ENCODE measurements at places on chromosomes 12 and 14.

- no peak for DNase-seq
Measured at GRCh38 chr14:28762303-28762954, 4.2 kb upstream of the FOXG1 start.

DNA sequence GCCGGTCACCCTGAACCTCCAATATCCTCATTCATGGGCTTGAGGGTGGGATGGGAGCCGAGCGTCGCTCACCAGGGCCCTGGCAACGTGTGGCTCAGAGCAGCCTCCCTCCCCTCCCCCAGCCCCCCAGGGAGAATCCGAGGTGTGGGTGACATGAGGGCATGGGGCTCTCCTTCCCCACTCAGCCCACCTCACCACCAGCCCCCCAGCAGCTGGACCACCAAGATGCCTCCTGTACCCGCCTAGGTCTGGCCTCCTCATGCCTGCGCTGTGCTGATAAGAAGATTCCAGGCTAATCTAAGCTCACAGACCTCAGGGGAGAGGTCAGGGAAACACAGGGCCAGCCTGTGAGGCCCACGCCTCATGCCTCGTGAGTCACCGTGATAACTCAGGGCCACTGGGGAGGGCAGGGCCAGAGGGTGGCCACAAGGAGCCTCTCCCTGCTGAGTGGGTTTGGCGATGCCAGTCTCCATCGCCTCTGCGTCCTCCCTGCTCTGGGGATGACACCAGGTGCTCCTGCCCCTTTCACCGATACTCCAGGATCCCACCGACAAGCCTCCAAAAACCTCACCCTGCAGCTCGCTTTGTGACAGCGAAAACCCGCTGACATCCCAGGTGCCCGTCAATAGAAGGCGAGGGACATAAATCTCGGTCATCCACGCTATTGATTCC lies 56.9 kb downstream of the TESC start:
- DNase-seq, result no peak

- DNase-seq, result no peak
Measured at GRCh38 chr14:94884616-94885230, 114.8 kb upstream of the GSC start.

GRCh38 chr12:114342656-114343055 lies 63.3 kb downstream of the TBX5 start:
- no peak for DNase-seq

GRCh38 chr14:33369972-33370371 lies 431.3 kb downstream of the NPAS3 start:
- no peak for DNase-seq

- no peak for DNase-seq
Measured at GRCh38 chr12:62446754-62447452, 19.7 kb upstream of the MON2 start.

DNA sequence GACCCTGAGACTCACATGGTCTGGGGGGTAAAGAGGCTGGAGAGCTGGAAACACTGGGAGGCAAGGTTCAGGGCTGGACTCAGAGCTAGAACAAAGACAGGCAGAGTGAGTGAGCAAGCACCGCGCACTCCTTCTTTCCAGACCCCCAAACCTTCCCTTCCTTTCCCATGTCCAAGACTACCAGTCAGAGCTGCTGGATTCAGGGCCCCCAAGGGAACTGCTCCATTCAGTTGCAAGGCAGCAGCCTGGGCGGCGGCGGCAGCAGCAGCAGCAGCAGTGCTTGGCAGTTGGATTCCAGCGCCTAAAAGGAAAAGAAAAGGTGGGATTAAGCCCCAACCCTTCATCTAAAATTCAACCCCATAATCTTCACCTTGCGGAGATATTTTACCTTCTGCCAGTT lies 17.1 kb downstream of the RBM23 start:
- DNase-seq, result no peak

- DNase-seq, result peak; percentile 3
Measured at GRCh38 chr12:91326058-91327027, 143.7 kb upstream of the DCN start.

DNA sequence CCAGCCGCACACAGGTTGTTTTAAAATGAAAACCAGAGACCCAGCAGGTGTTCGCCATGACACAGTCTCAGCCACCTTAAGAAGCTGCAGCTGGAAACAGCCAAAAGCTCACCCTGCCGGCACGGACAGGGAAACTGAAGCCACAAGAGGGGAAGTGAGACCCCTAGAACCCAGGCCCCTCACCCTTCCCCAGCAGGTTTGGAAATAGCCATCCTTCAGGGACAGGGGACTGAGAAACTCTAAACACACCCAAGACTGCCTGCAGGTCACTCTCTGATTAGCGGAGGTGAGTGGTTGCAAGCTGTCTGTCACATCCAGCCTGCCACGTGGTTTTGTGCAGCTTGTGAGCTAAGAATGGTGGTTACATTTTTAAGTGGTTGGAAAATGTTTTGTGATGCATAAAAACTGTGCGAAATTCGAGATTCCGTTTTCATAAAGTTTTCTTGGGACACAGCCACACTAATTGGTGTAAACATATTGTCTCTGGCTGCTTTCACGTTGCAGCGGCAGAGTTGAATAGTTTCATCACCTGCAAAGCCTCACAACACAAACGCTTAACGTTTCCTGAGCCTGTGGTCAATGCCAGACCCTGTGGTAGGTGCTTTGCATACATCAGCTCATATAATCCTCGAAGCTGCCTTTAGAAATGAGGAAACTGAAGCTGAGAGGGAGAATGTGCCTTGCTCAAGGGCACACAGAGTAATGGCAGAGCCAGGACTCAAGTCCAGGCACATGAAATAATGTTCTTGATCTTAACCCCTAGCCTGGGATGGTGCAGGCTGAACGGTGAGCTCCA lies 1.7 kb upstream of the SELPLG start:
- peak; percentile 28 for DNase-seq

DNA sequence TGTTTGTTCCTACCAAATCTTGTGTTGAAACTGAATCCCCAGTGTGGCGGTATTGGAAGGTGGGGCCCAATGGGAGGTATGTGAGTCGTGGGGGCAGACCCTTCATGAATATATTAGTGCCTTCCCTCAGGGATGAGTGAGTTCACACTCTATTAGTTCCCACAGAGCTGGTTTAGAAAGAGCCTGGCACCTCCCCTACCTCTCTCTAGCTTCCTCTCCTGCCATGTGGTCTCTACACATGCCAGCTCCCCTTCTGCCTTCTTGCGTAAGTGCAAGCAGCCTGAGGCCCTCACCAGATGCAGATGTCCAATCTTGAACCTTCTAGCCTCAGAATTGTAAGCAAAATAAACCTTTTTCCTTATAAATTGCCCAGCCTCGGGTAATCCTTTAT lies 105.8 kb downstream of the SPTSSA start:
- no peak for DNase-seq

GRCh38 chr12:100956311-100956852 lies 161.8 kb downstream of the ANO4 start:
- DNase-seq, result no peak

DNA sequence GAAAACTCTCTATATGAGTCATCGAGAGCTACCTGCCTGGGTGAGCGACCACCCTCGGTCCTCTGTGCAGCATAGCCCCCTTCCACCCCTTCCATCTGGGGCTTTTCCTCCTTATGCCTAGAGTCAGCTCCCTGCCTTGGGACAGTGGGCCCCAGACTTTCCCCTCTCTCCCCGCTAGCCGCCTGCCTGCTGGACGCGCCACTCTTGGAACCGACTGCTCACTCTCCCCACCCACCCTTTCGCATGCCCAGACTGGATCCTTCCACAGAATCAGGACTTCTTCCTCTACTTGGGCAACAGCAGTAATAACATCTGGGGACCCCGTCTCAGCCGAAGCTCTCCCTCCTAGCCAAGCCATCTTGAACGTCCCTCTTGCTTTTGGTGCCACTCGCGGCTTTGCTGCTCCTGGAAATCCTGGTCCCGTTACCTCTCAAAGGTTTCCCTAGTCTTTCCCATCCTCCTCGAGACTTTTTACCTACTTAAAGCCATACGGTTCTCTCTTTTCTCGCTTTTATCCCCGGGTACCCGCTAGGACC lies 671 bp downstream of the ESYT1 start:
- peak; percentile 20 for DNase-seq

GRCh38 chr12:98465950-98466602 lies 49.3 kb upstream of the TMPO start:
- DNase-seq, result no peak

- DNase-seq, result no peak
Measured at GRCh38 chr12:57330992-57331391, 80.0 kb upstream of the STAC3 start.

DNA sequence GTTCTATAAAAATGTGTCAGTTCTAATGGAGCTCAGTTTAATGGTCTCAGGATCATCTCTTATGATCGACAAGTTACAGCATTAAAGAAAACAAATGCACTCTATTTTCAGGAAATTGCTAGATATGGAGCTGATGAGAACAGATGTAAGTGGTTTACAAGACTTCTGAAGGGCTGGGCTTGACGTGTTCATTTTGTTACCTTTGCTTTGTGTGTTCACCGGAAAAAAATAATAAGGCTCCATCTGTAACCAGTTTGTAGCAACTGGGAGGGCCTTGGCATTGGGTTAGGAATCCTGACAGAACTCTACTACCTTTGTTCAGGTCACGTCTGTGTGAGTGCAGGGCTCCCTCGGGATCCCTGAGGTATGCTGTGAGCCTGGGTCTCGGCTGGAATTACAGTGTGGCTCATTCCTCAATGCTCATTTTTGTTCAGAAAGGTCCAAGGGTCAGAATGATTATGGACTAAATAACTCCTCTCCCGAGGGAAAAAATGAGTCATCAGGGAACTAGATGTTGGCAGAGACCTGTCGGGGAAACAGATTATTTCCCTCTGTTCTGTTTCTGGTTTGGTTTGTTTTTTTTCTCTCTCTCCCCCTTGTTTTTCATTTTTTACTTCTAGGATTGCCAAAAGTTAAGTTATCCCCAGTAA lies 158.0 kb downstream of the SLC5A8 start:
- no peak for DNase-seq

DNA sequence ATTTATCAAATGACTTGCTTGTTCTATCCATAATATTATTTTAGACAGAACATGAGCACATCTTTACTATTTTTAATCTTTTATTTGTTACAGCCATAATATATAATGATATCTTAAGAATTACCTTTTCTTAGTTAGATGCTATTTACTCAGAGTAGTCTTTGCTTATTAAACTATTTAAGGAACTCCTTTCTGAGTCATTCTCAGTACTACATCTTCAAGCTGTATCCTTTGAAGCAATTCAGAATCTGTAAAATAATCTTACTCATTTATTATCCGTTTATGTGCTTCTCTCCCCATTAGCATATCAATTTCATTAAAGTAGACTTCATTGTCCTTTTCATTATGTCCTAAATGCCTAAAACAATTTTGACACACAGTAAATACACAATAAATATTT lies 240.4 kb upstream of the FAR2 start:
- DNase-seq, result no peak

DNA sequence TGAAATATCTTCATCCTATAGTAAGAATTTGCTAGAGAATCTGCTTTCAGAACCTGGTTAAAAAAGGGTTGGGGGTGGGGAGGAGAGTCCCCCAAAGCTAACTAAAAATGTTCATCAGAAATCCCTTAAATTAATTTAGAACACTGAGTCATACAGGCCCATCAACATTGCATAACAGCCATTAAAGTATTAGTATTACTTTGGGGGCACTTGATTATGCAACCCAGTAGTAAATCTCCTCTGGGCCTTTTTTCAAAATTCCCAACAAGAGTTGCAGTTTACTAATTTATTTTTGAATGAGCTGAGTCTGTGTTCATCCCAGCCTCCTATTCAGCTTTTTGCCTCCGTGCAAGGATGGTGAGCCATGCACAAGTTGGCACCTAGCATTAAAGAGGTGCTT lies 8.8 kb upstream of the SLC24A4 start:
- DNase-seq, result no peak

DNA sequence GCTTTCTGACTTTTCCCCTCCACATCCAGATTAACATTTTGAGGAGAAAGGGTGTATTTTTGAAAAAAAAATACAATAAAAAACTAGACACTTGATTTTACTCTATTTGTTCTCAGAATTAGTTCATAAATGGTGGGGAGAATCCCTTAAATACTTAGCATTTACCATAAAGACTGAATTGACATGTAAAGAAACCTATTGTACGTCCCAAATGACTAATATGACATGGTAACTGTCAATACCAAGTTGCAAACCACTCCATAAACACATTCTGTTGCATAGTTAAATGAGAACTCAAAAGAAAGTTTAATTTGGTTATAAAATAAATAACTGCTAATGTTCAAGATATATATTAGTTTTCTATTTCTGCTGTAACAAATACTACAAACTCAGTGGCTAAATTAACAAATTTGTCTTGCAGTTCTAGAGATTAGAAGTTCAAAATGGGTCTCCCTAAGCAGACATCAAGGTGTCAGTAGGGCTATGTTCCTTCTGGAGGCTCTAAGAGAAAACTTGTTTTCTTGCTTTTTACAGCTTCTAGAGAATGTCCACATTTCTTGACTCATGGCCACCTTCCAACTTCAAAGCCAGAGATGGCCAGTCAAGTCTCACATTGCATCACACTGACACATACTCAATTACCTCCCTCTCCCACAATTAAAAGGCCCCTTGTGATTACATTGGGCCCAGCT lies 16.0 kb downstream of the NELL2 start:
- no peak for DNase-seq

- DNase-seq, result no peak
Measured at GRCh38 chr14:95530473-95531276, 4.2 kb upstream of the GLRX5 start.

DNA sequence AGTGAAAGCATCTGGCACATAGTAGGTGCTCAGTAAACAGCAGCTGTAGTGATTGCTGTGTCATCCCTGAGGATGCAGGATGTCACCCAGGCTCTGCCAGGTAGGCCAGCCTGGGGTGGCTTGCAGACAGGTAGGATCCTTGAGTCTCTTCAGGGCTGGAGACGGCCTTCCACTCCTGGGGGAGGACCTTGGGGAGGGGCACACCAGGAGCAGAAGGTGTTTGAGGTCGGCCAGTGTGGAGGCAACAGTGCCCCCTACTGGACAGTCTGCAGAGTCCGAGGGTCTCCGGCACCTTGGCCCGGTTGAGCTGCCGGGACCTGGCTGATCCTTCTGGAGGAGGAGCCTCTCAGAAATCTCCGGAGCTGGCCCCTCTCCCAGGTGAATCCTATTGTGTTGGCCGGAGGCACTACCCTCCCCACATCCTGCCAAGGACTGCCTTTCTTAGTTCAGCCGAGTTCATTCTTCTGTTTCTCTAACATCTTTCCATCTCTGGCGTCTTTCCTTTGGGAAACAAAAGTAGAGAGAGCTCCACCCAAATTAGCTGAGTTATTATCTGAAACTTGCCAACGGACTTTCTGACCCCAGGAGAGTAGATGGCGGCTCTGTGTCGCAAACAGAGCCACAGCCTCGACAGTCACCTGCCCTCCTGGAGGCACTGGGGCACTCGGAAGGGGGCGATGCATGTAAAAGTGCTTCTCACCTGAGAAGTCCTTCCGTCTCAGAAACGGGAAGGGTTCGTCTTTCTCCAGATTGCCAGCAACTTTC lies 41.8 kb upstream of the CLMN start:
- DNase-seq, result peak; percentile 35

DNA sequence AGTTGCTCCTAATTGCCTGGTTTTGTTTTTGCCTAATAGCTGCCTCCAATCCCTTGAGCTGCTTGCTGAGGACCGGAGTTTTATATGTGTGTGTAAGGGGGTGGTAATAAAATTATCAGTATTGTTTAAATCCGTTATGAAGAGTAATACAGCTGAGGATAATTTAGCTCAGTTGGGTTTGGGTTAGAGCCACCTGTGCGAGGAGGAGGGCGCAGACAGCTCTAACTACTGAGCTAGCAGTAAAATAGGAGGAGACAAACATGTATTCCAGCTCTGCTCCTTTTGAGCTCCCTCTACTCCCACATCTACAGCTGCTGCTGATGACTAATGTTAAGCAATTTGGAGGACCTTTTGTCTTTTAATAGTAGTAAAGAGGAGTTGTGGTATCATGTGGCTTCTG lies 61.5 kb downstream of the SPATS2 start:
- DNase-seq, result no peak

- no peak for DNase-seq
Measured at GRCh38 chr12:41881891-41882805, 262.5 kb downstream of the GXYLT1 start.

GRCh38 chr12:108980831-108981618 lies 39.8 kb downstream of the SVOP start:
- no peak for DNase-seq

Data from stimulated activated CD4-positive, alpha-beta T cell treated with anti-CD3 and anti-CD28 coated beads, Interleukin-4, amount 100 ng/mL, for 1 hour (primary cell).